Large intestine (tissue), 12 donors: ENCODE measurements at places on chromosomes 7 and 10. TPM values are rescaled to one million over a fixed set of nuclear protein-coding genes. Genes with fewer than 3 reads are reported as not detected.

DNA sequence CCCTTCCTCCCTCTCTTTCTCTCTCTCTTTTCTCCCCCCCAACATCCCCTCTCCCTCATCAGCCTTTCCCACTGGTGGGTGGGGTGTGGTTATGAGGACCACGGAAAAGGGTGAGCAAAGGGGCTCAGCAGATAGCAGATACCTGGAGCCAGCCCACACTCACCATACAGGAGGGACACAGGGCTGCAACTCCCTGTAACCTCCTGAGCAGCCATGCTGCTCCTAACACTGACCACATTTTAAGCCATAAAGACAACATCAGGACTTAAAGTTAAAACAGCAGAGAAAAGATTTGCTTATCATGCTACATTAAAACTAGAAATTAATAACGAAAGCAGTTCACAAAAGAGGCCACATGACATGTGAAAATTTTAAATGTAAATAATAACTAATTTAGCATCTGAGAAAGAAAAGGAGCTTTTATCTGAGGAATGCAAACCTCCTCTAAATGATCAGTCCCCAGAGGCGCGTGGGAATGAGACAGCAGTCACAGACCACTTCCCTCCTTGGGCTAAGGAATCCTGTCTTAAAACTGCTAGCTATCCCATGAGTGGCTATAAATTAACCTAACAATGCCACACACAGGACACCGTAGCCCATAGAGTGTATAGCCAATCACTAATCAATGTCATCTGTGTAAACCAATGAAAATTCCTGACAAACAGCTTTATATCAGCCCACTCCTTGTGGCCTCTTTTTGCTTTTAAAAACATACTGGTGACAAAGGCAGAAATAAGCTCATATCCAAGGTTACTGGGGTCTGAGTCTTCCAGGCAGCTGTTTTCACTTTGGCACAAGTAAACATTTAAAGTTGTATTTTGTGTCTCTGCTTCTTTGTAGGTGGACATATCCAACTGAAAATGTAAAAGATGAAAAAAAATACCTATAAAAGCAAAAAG is 33.3 kb downstream of the PKD1L1 start:
- no peaks in the 10 kb centered on the region for H3K27me3 ChIP-seq
- no peaks in the 10 kb centered on the region for H3K4me1 ChIP-seq
- no peaks in the 10 kb centered on the region for H3K36me3 ChIP-seq
- no peak overlapping the region for H3K4me3 ChIP-seq

DNA sequence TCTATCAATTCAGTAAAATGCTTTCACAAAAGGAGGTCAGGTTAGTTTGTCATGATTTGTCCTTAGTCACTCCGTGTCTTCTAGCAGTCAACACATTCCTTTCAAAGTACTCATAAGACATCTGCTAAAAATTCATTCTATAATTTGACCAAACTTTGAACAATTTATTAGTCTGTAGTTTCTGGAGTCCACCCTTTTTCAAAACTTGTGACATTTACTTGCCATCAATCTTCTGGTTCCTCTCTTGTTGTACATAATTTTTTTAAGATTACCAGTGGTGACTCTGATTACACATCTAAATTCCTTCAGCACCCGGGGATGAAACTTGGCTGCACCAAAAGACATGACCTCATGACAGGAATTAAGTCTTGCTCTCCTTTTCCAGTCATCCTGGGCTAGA is 130.1 kb downstream of the NEBL start:
- H3K27ac ChIP-seq = no peak overlapping the region
- no peaks in the 10 kb centered on the region for H3K27me3 ChIP-seq
- no peaks in the 10 kb centered on the region for H3K4me1 ChIP-seq
- no peak for DNase-seq
- no peaks in the 10 kb centered on the region for H3K36me3 ChIP-seq

- H3K36me3 ChIP-seq = peaks cover 32% of the 10 kb centered on the region
- no peak overlapping the region for H3K27ac ChIP-seq
- H3K4me3 ChIP-seq = no peak overlapping the region
- no peak for DNase-seq
- no peaks in the 10 kb centered on the region for H3K27me3 ChIP-seq
- H3K4me1 ChIP-seq = no peaks in the 10 kb centered on the region
These were observed 62.7 kb downstream of the WAC start for GRCh38 chr10:28595613-28596012.

DNA sequence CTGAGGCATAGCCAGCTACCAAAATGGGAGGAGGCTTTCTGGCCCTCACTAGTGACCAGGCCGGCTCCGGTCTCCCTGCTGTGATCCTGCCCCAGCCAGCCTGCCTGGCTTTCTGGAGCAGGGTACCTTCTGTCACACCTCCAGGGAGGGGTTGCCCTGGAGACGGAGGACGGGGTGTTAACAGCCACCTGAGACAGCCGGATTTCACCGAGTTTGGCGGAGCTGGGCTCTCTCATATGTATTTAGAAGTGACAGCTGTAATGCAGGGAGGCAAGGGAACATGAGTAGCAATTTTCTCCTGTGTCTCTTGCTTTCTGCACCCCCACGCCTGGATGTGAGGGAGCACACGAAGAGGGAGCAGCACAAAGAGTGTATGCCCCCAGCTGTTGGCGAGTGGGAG is 473.3 kb downstream of the PLXNA4 start:
- H3K4me1 ChIP-seq = peaks cover 14% of the 10 kb centered on the region
- no peaks in the 10 kb centered on the region for H3K36me3 ChIP-seq
- H3K4me3 ChIP-seq = no peak overlapping the region
- DNase-seq = no peak

- DNase-seq = no peak
- H3K27me3 ChIP-seq = no peaks in the 10 kb centered on the region
- H3K4me1 ChIP-seq = no peaks in the 10 kb centered on the region
- no peak overlapping the region for H3K27ac ChIP-seq
These were observed 189.9 kb upstream of the LYZL1 start for GRCh38 chr10:29099001-29099400.

WNT2 gene
- polyA plus RNA-seq = 0.25 TPM

COL1A2 gene
- polyA plus RNA-seq = 532 TPM

- H3K36me3 ChIP-seq = no peaks in the 10 kb centered on the region
- H3K27me3 ChIP-seq = no peaks in the 10 kb centered on the region
- no peak overlapping the region for H3K4me3 ChIP-seq
- no peak overlapping the region for H3K27ac ChIP-seq
- no peak for DNase-seq
- H3K4me1 ChIP-seq = peaks cover 9% of the 10 kb centered on the region
These were observed 530.2 kb upstream of the FZD8 start for GRCh38 chr10:36171953-36172940.

- peaks cover 28% of the 10 kb centered on the region for H3K36me3 ChIP-seq
- H3K4me3 ChIP-seq = no peak overlapping the region
- DNase-seq = no peak
- no peak overlapping the region for H3K27ac ChIP-seq
- H3K4me1 ChIP-seq = peaks cover 18% of the 10 kb centered on the region
These were observed 38.1 kb downstream of the PPIF start for GRCh38 chr10:79385392-79385795.

DNA sequence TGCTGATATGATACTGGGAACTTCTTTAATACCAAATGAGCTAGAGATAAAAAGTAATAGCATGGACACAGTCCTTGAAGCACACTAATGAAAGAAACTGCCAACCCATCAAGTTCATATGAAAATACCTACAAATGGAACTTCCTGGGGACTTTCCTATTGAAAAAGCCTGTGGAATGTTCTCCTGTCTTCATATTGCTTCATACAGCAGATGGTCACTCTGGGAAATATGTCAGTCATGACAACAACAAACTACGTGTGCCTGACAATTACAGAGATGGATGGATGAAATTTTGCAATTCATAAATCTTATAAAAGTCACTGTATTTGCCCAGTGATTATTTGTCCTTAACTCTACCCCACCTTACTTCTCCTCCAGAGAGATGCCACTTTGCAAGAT is 106.6 kb upstream of the COL1A2 start:
- no peak for DNase-seq
- no peaks in the 10 kb centered on the region for H3K36me3 ChIP-seq
- no peak overlapping the region for H3K27ac ChIP-seq
- H3K4me3 ChIP-seq = no peak overlapping the region

DNA sequence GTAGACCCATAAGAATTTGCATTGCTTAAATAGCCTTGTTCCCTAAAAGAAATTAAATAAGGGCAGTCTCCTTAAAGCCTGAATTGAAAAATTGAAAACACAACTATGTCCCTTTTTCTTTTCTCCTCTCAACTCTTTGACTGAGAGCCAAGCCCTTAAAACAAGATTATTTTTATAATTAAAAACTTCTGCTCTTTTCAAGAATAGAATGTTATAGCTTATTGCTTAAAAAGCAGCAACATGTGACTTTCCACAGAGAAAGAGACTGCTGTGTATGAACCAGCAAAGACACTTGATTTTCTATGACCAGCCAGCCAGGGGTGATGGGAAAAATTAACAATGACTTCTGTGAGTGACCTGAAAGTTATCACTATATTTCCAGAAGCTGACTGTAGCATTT is 295.2 kb upstream of the CELF2 start:
- no peak overlapping the region for H3K27ac ChIP-seq
- DNase-seq = no peak
- no peaks in the 10 kb centered on the region for H3K4me1 ChIP-seq
- H3K36me3 ChIP-seq = no peaks in the 10 kb centered on the region

DNA sequence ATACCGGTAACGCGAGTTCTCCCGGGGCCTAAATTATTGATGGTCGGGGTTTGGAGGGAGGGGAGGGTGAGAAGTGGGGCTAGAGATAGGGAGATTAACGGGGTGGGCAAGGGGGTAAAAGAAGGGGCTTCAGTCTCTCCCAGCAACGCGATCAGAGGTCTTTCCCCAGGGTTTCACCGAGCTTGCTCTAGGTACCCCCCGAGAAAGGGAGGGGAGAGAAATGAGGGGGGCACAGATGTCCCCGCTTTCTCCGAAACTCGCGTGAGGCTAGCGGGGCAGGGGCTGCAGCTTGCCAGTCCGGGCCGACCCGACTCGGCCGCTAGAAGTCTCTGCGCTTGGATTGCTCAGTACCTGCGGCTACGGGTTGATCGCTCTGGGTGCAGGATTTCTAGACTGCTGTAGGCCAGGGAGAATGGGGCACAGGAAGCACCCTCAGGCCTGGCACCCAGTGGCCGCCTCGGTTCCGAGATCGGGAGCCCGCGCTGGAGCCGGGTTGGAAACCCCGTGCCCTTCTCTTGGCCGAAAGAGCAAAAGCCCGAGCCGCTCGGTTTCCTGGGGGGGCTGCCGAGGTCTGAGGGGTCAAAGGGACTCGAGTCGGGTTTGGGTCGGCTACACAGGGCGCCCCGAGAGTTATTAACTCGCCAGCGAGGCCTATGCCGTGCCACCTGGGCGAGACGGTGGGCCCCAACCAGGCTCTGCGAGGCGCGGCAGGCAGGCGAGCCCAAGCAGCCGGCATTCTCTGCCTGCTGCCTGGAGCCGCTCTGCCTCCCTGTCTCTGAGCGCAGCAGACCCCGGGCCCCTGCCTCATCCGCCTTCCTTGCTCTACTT is 3.1 kb downstream of the PAX2 start:
- H3K4me3 ChIP-seq = no peak overlapping the region
- no peak overlapping the region for H3K27ac ChIP-seq

DNA sequence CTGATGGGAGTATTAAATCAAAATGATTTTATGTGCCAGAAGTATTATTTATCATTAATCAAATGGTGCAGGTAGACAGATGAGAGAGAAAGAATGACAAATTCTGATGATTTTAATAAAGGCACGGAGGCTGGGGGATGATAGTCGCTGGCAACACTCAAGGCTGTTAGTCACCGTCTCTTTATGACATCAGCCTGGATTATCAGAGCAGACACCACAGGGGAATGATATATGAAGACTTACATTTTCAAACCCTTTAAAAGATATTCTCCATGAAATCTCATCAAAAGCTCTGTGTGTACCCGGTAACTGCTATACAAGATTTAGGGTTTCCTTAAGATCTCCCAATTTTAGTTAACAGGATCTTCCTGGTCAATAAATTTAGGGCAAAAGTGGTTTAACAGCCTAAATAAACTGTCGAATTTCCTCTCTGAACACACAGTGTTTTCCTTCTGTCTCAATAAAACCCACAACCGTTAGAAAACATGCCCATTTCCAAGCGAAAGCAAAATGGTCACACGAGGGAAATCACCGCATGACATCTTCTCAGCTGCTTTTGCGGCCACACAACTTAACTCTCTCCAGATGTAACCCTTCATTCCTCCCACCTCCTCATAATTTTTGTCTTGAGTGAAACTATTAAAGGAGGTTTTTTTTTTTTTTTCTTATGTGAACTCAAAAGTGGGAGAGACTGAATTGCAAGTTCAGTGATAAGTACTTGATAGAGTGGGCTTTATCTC is 133.2 kb upstream of the FAM171A1 start:
- no peak overlapping the region for H3K4me3 ChIP-seq
- no peaks in the 10 kb centered on the region for H3K36me3 ChIP-seq
- DNase-seq = no peak
- no peaks in the 10 kb centered on the region for H3K27me3 ChIP-seq
- H3K27ac ChIP-seq = no peak overlapping the region
- no peaks in the 10 kb centered on the region for H3K4me1 ChIP-seq

DNA sequence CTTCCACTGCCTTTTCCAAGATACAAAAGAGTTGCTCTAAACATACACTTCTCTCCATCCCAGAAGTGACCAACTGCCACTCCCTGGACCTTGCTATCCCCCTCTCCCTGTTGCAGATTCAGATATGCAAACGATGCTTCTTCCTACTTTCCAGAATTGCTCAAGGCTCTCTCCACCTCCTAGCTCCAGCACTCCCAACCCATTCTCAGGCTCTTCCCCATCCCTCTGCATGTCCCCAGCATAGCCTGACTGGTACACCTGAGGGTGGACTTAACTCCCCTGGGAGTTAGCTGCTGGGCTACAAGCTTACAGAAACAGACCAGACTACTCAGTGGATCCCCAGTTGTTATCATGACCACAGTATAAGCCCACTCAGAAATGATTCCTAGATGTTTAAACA is 27.6 kb downstream of the MKRN1 start:
- DNase-seq = no peak
- H3K27me3 ChIP-seq = no peaks in the 10 kb centered on the region
- H3K36me3 ChIP-seq = peaks cover 31% of the 10 kb centered on the region
- H3K4me1 ChIP-seq = no peaks in the 10 kb centered on the region
